ENCODE measurements at places on chromosomes 12 and 14.

GRCh38 chr14:85333841-85334240 is 196.1 kb upstream of the FLRT2 start:
- DNase-seq = no peak

GRCh38 chr12:102010265-102010994 is 51.4 kb downstream of the WASHC3 start:
- no peak for DNase-seq

DNA sequence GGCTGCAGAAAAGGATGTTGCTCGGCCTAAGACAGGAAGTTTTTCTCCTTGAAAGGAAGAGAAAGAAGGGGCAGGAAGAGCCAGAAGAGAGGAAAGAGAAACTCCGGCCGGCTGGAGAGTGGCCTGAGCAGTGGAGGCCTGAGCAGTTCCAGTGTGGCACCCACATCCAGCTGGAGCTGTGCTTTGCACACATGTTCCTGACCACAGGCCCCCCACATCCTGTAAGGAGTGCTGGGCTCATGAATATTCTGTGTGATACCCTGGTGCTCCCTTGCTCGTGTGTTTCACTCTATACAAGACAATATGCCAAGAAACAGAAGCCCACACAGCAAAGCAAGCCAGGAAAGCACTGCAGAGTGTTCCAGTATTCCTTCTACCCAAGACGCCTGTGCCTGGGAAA is 27.1 kb downstream of the POLE start:
- DNase-seq = no peak

GRCh38 chr14:74667758-74668157 is 45.1 kb downstream of the AREL1 start:
- no peak for DNase-seq

GRCh38 chr14:75165586-75166391 is 10.6 kb downstream of the TMED10 start:
- DNase-seq = no peak

- no peak for DNase-seq
These were observed 169.2 kb downstream of the PAWR start for GRCh38 chr12:79521576-79521975.

DNA sequence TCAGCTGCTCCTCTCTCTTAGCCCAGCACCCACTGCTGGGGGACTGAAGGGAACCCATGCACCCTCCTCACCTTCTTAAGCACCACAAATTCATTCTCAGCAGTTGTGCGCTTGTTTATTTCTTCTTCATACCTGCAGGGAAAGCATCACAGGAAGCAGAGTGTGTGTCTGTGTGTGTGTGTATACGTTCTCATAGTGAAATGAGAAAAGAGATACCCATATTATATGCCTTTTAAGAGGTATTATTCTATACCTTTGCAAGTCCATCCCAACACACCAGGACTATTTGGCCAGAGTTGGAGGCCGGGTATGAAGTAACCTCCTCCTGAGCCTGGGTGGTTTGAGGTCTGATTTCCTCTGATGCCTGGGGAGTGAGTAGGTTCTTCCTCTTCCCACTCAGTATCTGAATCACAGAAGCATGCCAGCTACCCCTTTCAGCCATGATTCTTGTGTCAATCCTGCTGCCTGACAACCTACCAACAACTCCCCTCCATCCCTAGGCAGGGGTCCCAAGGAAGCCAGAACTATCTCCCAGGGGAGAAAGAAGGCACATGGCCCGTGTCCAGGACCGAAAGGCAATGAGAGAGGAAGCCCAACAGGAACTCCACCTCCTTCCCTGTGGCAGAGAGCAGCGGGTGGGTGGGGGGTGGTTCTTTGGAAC is 3.0 kb downstream of the KRT73 start:
- no peak for DNase-seq

- DNase-seq = no peak
These were observed 58.9 kb downstream of the GRIP1 start for GRCh38 chr12:66620026-66620425.

GRCh38 chr12:12779529-12779928 is 5.9 kb upstream of the APOLD1 start:
- DNase-seq = peak; percentile 67

DNA sequence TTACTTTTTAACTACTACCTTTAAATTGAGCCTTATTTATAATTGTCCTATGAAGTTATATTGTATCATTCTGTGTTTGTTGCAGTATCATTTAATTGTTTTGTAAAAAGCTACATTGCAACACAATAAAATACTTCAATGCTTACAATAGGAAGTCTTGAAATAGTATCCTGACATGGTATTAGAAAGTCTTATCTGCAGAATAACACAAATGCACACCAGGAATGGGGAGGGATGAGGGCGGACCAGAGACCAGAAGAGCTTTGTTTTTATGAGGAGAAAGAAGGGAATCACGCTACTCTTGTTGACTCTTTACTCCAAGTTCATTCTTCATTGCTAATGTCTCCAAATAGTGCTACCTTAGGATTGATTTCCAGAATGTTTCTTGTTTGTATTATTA is 120.2 kb downstream of the MON2 start:
- no peak for DNase-seq

GRCh38 chr12:40325349-40325960 is 100.7 kb downstream of the LRRK2 start:
- no peak for DNase-seq

- DNase-seq = peak; percentile 37
These were observed 123.9 kb downstream of the BRMS1L start for GRCh38 chr14:35949920-35950513.

DNA sequence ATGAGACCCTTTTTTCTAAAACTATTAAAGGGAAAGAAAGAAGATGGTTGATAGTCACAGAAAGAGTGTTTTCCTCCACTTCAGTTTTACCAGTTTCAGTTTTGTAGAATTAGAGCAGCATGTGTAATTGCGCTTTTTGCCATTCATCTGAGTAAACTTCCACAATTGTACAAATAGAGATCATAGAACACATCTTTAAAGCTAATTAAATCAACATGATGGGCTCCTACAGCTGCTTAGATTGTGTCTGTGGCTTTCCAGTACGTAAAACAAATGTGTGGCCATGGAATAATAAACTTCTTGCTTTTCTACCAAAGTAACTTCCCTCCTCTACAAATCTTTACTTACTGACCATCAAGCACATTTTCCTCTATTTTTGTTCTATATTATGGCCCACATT is 84.2 kb upstream of the LRIG3 start:
- DNase-seq = peak; percentile 29

GRCh38 chr12:28460420-28461130 is 270.3 kb downstream of the CCDC91 start:
- no peak for DNase-seq
